ENCODE measurements at places on chromosomes 12 and 14. TPM values are rescaled to one million over a fixed set of nuclear protein-coding genes. Genes with fewer than 3 reads are reported as not detected.

The PPP1R1A gene
- polyA plus RNA-seq, result not detected

The SDR9C7 gene
- polyA plus RNA-seq, result not detected

The PTHLH gene
- polyA plus RNA-seq, result 1.6 TPM

The IFNG-AS1 gene
- polyA plus RNA-seq, result not detected

The SLC6A12 gene
- not detected for polyA plus RNA-seq

The COX8C gene
- polyA plus RNA-seq, result not detected

The CMA1 gene
- not detected for polyA plus RNA-seq

The TSPAN11 gene
- 0.30 TPM for polyA plus RNA-seq

The MYF6 gene
- polyA plus RNA-seq, result not detected

The CLEC2D gene
- 1.2 TPM for polyA plus RNA-seq

The SLC25A21 gene
- 0.62 TPM for polyA plus RNA-seq

The ART4 gene
- not detected for polyA plus RNA-seq

The CELA1 gene
- polyA plus RNA-seq, result not detected

The RERG gene
- not detected for polyA plus RNA-seq
